ENCODE measurements at places on chromosomes 5 and 9. TPM values are rescaled to one million over a fixed set of nuclear protein-coding genes. Genes with fewer than 3 reads are reported as not detected.

SLCO6A1 gene
- not detected for total RNA-seq

DNA sequence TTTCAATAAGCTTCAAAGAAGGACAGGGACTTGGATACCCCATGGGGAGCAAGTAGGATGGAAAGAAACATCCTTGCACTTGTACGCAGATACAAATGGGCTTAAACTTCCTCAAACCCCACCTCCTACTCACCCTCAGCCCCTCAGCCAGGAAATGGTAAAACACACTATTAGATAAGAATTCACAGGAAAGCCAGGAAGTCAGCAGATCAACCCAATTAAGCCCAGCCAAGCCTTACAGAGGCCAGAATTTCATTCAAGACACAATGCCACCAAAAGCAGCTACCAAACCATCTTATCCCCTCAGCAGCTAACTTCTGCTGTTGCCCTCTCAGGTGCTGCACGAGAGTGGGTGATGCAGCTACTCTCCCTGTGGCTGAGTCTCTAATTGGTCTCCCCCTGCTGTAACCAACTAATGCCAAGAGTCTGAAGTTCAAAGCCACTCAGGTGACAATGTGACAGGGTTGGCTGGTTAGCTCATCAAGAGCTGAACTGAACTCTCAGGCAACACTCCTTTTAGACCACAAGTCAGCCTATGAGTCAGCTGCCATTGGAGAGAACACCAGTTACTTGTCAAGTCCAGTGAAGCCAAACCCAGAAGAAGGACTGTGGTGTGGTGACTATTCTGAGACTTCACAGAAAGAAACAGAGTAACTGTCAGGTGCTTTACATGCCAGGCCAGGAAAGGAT, 201.9 kb downstream of the ZNF608 start:
- no peaks in the 10 kb centered on the region for H3K4me1 ChIP-seq
- no peaks in the 10 kb centered on the region for H3K27me3 ChIP-seq
- DNase-seq: no peak
- no peaks in the 10 kb centered on the region for H3K36me3 ChIP-seq
- no peak overlapping the region for H3K4me3 ChIP-seq

UGT3A1 gene
- total RNA-seq: not detected

DNA sequence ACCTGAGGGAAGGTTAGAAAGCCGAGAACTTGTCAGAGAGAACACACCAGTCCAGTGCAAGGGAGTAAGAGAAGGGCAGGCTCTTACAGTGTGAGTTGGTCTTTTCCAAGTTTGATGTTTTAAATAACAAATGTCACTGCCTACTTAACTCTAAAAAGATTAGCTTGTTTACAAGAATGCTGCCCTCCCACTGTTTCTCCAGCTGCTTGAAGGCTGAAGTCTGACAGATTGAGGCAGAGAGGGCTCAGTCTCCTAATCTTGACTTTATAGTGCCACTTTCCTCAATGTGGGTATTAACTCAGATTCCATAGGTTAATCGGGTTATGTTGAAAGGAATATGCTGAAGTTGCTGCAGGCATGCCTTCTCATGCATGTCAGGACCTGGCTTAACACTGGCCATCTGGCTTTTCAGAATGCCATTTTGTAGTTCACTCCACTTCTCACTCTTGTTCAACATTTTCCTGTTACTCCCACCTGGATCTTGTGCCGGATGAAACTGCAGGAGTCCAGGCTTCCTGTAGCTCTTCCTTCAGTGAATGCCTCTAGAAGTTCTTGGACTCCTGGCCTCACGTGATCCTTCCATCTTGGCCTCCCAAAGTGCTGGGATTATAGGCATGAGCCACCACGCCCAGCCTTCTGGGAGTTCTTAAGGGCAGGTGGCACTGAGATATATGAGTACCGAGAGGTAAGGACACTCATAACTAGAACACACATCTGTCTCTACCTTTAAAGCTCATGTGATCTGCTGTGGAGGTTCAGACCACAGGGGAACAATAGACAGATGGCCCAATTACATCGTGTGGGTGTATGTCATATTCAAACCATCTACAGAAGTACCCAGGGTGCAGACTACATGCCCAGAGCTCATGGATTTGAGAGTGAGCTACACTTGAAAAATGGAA, 249.7 kb downstream of the ARHGAP26 start:
- no peak overlapping the region for H3K4me3 ChIP-seq
- DNase-seq: no peak
- H3K27me3 ChIP-seq: no peaks in the 10 kb centered on the region
- peaks cover 2% of the 10 kb centered on the region for H3K4me1 ChIP-seq

DNA sequence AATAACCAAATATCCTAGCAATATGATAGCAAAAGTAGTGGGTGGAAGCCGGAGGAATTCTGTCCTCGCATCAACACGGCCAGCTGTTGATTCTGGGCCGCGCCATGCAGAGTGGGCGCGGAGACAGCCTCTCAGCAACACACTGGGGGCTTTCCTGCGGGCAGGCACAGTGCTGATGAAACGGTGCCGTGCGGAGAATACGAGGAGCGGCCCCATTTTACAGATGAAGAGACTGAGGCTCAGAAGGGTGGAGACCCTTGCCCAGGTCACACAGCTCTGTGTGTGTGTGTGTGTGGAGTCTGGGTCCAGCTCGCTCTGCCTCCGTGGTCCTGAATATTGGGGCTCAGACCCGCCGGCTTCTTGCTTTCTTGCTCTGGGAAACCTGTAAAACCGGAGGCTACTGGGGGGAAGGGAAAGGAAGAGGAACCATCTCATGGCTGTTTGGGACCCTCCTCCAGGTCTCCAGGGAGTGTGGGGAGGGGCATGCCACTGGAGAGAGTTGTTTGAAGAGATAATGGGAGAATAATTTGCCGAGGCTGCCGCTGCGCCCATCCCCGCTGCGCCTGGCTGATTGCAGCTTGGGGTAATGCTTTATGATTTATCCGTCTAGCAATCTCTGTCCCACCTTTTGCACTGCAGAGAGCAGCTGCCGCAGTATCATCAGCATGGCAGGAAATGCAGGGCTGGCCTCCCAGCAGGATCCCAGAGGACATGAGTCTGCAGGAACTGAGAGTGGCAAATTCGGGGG, 36.6 kb downstream of the NCS1 start:
- no peak overlapping the region for H3K4me3 ChIP-seq
- H3K27me3 ChIP-seq: peaks cover 13% of the 10 kb centered on the region
- H3K36me3 ChIP-seq: no peaks in the 10 kb centered on the region
- no peak overlapping the region for H3K27ac ChIP-seq

GRCh38 chr5:501831-502184, 22.4 kb downstream of the SLC9A3 start:
- no peaks in the 10 kb centered on the region for H3K36me3 ChIP-seq
- no peak overlapping the region for H3K4me3 ChIP-seq
- no peak overlapping the region for H3K27ac ChIP-seq
- H3K4me1 ChIP-seq: no peaks in the 10 kb centered on the region

- H3K36me3 ChIP-seq: no peaks in the 10 kb centered on the region
- no peaks in the 10 kb centered on the region for H3K27me3 ChIP-seq
- no peak for DNase-seq
- H3K4me1 ChIP-seq: no peaks in the 10 kb centered on the region
- H3K27ac ChIP-seq: no peak overlapping the region
- no peak overlapping the region for H3K4me3 ChIP-seq
Measured at GRCh38 chr5:44574678-44575077, 185.5 kb upstream of the FGF10 start.

TNPO1 gene
- 79.0 TPM for total RNA-seq

PRELID1 gene
- 52.0 TPM for total RNA-seq

DNA sequence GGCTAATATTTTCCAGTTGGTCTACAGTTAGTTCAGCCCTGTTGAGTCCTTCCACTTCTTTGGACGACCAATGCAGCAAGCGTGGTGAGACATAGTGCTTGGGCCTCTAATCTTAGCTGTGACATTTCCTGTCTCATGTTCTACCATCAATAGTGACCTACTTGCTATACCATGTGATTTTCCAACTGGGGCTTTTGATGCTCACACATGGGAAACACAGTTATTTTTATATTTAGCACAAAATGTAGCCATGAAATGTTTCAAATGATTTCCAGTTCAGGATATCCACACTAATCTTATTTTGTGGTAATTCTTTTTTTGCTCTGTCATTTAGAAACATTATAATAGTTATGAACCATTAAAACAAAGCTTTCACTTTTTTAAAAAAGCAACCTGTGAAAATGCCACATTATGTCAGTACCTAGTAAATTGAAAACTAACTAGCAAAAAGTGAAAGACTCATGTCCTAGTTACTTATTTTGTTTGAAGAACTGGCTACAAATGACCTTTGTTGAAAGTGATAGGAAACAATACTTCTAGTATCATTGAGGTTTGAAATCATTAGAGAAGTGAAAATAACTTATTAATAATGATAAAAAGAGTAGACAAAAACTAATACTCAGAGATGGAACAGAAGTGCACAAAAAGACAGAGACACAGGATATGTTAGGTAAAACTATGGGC, 18.3 kb downstream of the MARCHF3 start:
- DNase-seq: no peak
- no peak overlapping the region for H3K27ac ChIP-seq
- H3K36me3 ChIP-seq: no peaks in the 10 kb centered on the region
- no peaks in the 10 kb centered on the region for H3K27me3 ChIP-seq
- H3K4me1 ChIP-seq: peaks cover 9% of the 10 kb centered on the region

ZMAT2 gene
- total RNA-seq: 39.9 TPM

- no peak for DNase-seq
- no peaks in the 10 kb centered on the region for H3K4me1 ChIP-seq
- no peak overlapping the region for H3K27ac ChIP-seq
- H3K36me3 ChIP-seq: no peaks in the 10 kb centered on the region
Measured at GRCh38 chr5:150999704-151000442, 20.5 kb upstream of the GPX3 start.

GRCh38 chr9:130186051-130186450, 13.8 kb downstream of the NCS1 start:
- no peak for DNase-seq
- H3K4me1 ChIP-seq: no peaks in the 10 kb centered on the region
- H3K27me3 ChIP-seq: peaks cover 20% of the 10 kb centered on the region
- H3K4me3 ChIP-seq: no peak overlapping the region

AP3B1 gene
- 28.7 TPM for total RNA-seq

DNA sequence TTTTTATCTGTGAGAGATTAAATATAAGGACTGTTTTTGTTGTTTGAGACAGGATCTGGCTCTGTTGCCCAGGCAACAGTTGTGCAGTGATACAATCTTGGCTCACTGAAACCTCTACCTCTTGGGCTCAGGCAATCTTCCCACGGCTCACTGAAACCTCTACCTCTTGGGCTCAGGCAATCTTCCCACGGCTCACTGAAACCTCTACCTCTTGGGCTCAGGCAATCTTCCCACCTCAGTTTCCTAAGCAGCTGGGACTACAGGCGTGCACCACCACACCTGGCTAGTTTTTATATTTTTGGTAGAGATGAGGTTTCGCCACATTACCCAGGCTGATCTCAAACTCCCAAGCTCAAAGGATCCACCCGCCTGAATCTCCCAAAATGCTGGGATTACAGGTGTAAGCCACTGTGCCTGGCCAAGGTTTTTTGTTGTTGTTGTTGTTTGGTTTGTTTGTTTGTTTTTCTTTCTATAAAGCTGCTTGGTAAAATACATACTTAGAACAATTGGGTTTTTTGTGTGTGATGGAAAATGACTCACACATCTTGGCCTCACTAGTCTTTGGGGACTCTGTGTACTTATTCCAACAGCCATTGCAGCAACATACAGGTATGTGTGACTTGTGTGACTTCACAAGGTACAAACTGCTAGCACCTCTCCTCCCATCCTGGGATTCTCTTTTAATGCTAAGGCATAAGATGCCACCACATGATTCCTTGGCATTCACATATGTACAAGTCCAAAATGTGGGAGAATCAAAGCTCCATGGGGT, 36.5 kb upstream of the RASA1 start:
- H3K27ac ChIP-seq: no peak overlapping the region
- peaks cover 2% of the 10 kb centered on the region for H3K4me1 ChIP-seq
- H3K36me3 ChIP-seq: no peaks in the 10 kb centered on the region
- DNase-seq: no peak
- H3K27me3 ChIP-seq: no peaks in the 10 kb centered on the region

GRCh38 chr5:19782566-19782965, 205.4 kb downstream of the CDH18 start:
- no peak overlapping the region for H3K27ac ChIP-seq
- H3K4me1 ChIP-seq: no peaks in the 10 kb centered on the region
- H3K36me3 ChIP-seq: no peaks in the 10 kb centered on the region
- H3K4me3 ChIP-seq: no peak overlapping the region
- no peaks in the 10 kb centered on the region for H3K27me3 ChIP-seq
- DNase-seq: no peak

DMRT3 gene
- not detected for total RNA-seq

DNA sequence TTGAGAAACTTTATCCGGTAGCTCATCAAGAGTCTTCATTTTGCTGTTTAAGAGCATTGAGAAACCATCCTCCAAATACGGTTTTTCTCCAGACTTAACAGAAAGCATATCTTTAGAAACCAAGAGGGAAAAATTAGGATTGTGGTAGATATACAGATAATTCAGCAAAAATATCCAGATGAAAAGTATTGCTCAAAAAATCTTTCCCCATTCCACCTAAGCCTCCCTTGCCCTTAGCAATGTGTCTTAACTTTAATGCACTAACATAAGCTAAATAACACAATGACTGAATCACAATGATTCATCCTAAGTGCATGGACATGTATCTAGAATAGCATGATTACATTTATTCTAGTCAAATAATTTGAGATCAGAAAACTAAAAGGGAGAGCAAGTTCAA, 130.3 kb upstream of the TARS1 start:
- H3K27ac ChIP-seq: no peak overlapping the region
- no peaks in the 10 kb centered on the region for H3K36me3 ChIP-seq
- no peaks in the 10 kb centered on the region for H3K27me3 ChIP-seq
- no peak for DNase-seq

UBAC1 gene
- total RNA-seq: 28.2 TPM

- H3K27me3 ChIP-seq: no peaks in the 10 kb centered on the region
- no peak overlapping the region for H3K4me3 ChIP-seq
- H3K27ac ChIP-seq: no peak overlapping the region
- no peak for DNase-seq
Measured at GRCh38 chr9:92598382-92598781, 62.6 kb upstream of the ECM2 start.

DNA sequence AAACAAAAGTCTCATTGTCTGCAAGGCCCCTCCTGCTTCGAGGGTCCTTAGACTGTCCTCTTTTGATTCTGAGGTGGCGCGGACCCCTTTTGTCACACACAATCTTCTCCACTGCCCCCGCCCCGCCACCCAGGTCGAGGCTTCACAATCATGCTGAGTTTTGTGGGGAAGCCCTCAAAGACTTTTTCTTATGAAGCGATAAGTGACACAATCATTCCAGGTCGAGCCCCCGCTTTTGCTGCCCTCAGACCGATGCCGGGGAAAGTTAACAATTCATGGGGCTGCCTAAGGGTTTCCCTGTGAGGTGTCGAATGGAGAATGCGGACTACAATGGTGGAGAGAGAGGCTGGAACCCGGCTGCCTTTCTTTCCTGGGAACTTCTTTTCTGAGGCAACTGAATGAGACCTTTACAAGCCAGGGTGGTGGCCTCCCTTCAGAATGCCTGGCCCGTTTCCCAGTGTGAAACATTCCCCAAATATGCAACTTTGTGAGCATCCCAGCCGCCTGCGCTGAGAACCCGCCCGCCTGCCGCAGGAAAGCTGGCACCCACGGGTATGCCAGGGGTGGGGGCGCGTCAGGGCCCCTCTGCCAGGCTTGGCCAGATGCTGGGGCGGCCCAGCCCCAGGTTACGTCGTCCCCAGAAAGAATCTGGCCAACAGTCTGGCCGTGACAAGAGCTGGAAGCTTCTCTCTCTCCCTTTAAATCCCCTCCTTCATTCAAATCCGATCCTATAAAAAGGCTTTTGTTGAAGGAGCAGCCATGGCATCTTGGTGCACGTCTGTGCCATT, 71.9 kb downstream of the MAP1B start:
- no peaks in the 10 kb centered on the region for H3K36me3 ChIP-seq
- H3K4me1 ChIP-seq: no peaks in the 10 kb centered on the region
- H3K4me3 ChIP-seq: no peak overlapping the region
- no peak overlapping the region for H3K27ac ChIP-seq
